Chondrocyte (in vitro differentiated cells): ENCODE measurements at places on chromosomes 5 and 9. TPM values are rescaled to one million over a fixed set of nuclear protein-coding genes. Genes with fewer than 3 reads are reported as not detected.

GRK6 gene
- 19.9 to 26.3 TPM (median 23.8 TPM) in 3 replicates for total RNA-seq

SLC25A48 gene
- not detected in 3 replicates for total RNA-seq

SPATA6L gene
- 0.35 to 0.65 TPM (median 0.46 TPM) in 3 replicates for total RNA-seq

SOHLH1 gene
- total RNA-seq, result not detected in 3 replicates

NMUR2 gene
- not detected in 3 replicates for total RNA-seq

SYK gene
- total RNA-seq, result 0.22 to 0.55 TPM in 2 of 3 replicates, not detected in the other
